NK-92 treated with Interleukin-12 subunit alpha and Interleukin-12 subunit beta, amount 100 ng/mL, for 24 hours (cell line): ENCODE measurements at places on chromosomes 16 and 17.

DNA sequence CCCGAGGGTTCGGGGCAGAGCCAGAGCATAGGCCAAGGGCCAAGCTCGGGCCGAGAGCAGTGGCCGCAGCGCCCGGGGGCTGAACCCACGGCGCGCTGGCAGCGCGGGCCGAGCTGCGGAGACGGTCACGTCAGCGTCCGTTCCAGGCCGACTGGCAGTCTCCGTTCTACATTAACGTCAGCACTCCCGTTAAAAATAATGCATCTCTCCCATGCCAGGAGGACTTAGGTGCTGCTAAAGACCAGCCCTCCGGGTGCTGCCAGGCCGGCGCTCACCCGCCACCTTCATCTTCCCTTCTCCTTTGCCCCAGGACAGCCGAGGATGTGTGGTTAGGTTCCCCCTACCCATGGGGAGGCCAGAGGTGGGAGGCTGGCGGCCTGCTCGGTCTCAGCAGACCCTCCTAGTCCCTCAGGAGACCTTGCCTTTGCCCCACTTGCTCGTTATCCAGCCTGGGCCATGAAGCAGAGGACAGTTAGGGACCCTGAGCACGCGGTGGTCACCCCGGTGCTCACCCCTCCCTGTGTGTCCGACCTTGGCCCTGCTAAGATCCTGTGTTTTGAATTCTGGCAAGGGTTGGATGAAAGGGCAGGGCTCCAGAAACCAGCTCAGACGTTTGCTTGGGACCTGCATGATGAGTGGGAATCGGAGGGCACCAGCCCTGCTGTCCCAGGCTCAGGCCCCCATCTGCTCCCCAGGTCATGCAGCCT, 572 bp downstream of the MPG start:
- DNase-seq: no peak

- no peak for DNase-seq
Observed at GRCh38 chr16:67652578-67653127, 7.4 kb downstream of the ACD start.

GRCh38 chr16:89924925-89925307, 1.8 kb downstream of the TUBB3 start:
- no peak for DNase-seq

- no peak for DNase-seq
Observed at GRCh38 chr17:47914306-47914948, 18.4 kb downstream of the SP2 start.

- DNase-seq: no peak
Observed at GRCh38 chr17:17834974-17835373, 1.8 kb downstream of the SREBF1 start.

DNA sequence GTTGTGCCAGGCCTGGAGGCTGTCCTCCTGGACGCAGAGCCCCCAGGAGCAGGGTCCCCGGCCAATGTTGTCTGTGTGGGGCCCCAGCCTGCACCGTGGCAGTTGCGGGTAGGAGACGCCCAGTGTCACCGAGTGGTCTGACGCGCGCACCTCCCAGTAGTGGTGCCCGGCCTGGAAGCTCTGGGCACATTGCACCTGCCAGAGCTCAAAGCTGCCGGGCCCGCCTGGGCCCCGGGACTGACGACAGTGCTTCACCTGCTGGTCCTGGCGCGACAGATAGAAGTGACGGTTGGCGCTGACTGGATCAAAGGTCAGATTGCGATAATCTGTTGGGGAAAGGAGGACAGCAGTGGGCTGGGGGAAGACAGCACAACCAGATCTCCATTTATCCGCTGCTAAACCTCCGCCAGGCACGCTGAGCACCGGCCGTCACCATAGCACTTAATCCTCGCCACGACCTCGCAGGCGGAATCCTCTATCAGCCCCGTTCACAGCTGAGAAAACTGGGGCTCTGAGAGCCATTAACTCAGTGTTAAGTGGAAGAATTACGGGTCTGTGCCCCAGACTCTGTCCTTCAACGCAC, 5.6 kb downstream of the TRIM65 start:
- DNase-seq: no peak

DNA sequence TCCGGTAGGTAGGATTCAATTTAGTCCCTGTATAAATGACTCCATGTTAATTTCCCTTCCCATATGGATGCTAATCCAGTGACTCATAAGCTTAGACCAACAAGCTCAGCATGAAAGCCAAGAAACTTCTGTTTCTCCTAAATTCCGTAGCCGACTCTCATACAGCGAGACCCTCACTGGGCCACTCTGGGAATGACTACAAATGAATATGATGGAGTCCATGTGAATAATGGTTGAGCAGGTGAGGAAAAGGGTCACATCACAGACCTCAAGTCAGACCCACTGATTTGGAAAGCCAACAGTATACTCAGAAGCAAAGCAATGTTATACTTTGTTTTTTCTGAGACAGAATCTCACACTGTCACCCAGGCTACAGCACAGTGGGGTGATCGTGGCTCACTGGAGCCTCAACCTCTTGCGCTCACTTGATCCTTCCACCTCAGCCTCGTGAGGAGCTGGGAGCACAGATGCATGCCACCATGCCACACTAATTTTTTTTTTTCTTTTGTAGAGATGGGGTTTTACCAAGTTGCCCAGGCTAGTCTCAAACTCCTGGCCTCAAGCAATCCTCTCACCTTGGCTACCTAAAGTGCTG, 14.6 kb downstream of the RSL1D1 start:
- DNase-seq: no peak

DNA sequence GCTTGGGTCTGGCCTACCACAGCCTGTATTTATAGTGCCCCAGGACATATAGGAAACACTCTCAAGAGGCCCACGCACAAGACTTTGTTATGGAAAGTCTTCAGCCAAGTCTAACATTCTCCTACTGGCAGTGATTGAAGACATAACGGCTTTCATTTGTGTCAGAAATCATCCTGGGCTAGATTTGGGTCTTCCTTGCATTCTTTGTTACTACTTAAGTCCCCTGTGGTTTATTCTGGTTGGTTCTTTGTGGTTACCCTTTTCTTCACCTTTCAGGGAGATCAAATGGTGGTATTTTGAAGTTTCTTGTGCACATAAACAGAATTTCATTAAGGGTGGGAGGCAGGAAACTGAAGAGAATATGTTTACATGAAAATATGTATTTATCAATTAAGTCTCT, 37.7 kb downstream of the REXO5 start:
- DNase-seq: no peak

DNA sequence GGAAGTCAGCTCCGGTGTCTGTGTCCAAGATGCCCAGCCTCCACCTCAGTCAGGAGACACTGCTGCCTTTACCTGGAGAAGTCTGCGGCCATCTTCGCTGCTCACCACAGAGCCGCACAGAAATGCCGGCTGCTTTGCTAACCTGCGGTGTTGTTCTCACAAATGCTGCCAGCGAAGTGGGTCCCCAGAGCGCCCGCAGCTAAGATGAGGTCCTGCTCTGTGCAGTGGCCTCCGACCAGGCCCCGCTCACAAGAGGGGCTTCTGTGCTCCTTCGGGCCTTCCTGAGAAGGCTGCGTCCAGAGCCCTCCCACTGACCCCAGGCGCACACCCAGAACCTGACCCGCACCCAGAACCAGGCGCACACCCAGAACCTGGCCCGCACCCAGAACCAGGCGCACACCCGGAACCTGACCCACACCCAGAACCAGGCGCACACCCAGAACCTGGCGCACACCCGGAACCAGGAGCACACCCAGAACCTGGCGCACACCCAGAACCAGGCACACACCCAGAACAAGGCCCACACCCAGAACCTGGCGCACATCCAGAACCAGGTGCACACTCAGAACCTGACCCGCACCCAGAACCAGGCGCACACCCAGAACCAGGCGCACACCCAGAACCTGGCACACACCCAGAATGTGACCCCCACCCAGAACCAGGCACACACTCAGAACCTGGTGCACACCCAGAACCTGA, 51.5 kb upstream of the FASN start:
- DNase-seq: no peak

DNA sequence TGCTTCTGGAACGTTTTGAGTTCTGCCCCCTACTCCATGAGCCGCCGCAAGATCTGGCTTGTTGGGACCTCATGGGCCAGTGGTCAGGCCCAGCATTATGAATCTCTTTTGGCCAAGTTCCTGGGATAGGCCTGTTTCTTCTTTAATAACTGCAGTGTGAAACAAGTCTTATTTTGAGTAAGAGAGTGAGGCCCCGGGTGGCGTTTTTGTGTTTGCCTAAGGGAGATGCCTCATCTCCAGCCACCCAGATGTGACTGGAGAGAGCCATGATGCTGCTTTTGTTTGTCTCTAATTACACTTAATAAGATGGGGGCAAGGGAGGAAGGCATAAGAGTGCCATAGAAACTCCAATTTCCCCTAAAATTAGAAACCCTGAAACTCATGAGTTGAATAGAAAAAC, 39.8 kb downstream of the KSR1 start:
- no peak for DNase-seq

- no peak for DNase-seq
Observed at GRCh38 chr17:79559111-79559887, 51.6 kb downstream of the RBFOX3 start.

DNA sequence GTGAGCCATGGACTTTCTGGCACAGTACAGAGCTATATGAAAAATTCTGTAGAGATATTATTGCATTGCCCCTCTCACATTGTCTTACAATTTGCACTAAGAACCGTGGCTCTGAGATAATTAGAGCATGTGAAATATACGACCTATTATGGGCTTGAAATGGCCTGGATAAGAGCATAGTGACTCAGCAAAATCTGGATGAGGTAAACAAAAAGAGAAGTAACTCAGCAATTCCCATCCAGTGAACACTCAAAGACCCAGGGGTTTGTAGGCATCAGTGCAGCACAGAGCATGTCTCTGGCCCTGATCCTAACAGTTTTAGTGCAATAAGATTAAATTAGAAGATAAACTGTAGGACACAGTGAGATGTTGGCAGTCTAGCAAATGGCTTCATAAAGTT, 317.2 kb upstream of the MYOCD start:
- no peak for DNase-seq

DNA sequence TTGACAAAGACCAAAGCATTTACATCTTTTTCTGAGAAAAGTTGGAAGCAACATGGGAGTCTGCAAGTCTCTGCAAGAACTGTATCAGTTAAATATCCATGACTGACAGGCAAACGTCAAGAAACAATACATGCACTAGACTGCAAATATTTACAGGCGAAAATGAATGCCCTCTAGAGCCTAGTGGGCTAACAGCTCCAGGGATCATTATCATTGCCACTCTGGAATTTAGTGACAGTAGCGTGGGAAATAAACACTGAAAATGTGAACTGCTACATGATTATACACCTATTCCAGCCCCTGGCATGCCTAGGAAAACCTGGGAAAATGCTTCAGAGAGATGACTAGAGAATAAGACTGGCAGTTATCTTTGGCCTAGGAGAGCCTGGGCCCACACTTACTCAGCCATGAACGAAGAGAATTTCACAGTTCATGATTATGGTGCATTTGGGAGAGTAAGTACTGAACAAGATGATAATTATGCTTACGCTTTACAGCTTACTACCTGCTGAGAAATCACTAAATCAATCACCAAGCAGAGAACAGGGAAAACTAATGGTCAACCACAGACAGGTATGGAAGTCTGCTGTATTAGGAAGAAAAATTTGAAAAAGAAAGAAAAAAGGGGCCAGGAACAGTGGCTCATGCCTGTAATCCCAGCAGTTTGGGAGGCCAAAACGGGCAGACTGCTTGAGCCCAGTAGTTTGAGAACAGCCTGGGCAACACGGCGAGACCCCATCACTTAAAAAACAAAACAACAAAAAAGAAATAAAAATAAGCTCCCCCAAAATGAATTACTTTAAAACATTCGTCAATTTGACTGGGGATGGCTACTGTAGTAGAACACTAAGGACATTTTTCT, 66.6 kb upstream of the CLEC18B start:
- DNase-seq: no peak

DNA sequence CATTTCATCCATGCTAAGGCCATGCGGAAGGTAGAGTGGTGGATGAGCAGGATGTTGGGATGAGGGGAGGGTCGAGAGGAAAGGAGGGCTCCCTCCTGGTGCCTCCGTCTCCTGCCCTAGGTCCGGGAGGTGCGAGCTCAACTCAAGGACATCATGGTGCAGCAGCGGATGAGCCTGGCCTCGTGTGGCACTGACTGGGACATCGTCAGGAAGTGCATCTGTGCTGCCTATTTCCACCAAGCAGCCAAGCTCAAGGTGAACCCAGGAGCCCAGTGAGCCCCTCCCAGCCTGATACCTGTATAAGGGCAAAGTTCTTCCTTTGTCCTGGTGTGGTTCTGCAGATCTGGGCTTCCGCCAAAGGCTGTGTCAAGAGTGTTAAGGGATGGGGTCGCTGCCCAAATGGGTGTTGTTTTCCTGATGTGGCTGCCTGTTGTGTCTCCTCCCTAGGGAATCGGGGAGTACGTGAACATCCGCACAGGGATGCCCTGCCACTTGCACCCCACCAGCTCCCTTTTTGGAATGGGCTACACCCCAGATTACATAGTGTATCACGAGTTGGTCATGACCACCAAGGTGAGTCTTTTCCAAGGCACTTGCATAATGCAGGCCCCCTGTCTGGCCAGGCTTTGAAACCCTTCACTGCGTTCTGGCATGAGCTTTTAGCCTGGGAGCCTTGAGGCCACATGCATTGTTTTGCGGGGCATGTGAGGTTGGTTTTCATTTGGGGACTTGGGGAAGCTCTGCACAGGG, 14.9 kb downstream of the DHX38 start:
- no peak for DNase-seq

DNA sequence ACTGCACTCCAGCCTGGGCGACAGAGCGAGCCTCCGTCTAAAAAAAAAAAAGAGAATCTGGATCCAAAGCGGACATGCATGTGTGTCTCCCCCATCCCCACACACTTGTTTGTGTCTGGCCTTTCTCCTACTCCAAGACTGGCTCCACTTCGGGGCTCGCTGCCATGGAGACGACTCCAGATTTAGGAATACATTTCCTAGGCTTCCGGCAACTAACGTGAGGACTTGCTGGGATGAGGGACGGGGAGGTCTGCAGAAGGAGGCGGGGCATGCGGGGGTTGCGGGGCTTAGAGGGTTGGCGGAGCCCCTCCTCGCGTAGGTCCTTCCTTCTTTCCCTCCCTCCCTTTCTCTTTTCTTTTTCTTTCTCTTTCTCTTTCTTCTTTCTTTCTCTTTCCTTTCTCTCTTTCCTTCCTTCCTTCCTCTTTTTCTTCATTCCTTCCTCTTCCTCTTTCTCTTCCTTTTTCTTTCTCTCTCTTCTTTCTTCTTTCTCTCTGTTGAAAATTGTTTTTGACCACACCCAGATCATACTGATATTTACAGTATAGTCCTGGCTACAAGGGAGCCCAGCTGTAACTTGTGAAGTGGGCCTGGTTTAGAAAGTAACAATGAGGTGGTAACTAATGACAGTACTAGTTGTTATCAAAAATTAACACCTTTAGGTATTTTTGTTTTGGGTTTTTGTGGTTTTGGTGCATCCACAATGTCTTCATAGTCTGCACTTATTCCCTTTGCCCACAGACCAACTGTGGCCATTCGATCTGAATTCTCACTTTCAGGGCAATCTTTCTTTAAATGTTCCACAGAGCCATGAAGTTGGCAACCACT, 25.2 kb downstream of the MIS12 start:
- DNase-seq: no peak

GRCh38 chr16:78844682-78845081, 745.2 kb downstream of the WWOX start:
- DNase-seq: no peak

- DNase-seq: no peak
Observed at GRCh38 chr17:34370376-34370996, 7.5 kb upstream of the CCL1 start.

- no peak for DNase-seq
Observed at GRCh38 chr16:27503662-27504061, 46.1 kb downstream of the GTF3C1 start.
